ENCODE measurements at places on chromosomes 1 and 21. TPM values are rescaled to one million over a fixed set of nuclear protein-coding genes. Genes with fewer than 3 reads are reported as not detected.

The MATN1 gene
- total RNA-seq: 0.33 TPM

The CELA3B gene
- not detected for total RNA-seq

The SPRR2E gene
- total RNA-seq: not detected

The LCE2C gene
- not detected for total RNA-seq

The LYPD8 gene
- total RNA-seq: not detected

The FAM177B gene
- total RNA-seq: not detected

Measured in smooth muscle cell of trachea (primary cell).